ENCODE measurements at places on chromosomes 12 and 14.

DNA sequence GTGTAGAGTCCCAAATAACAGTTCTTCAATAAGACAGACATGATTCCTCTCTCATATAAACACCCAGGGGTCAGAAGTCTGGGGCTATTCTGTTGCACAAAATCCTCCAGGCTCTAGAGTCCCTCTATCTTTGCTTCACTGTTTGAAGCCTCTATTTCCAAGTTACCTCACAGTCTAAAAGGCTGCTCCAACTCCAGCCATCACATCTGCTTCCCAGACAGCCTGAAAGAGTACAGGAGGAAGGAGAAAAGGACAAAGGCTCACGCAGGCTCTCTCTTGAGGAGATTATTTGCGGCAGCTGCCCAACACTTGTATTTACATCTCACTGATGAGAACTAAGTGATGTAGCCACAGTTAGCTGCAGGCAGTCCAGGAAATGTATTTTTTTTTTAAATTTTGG lies 6.4 kb downstream of the PAPLN start:
- no peak for DNase-seq

- DNase-seq = no peak
These were observed 5.5 kb downstream of the ANAPC5 start for GRCh38 chr12:121346747-121347146.

- no peak for DNase-seq
These were observed 7.7 kb downstream of the ANKRD33 start for GRCh38 chr12:51895378-51896135.

DNA sequence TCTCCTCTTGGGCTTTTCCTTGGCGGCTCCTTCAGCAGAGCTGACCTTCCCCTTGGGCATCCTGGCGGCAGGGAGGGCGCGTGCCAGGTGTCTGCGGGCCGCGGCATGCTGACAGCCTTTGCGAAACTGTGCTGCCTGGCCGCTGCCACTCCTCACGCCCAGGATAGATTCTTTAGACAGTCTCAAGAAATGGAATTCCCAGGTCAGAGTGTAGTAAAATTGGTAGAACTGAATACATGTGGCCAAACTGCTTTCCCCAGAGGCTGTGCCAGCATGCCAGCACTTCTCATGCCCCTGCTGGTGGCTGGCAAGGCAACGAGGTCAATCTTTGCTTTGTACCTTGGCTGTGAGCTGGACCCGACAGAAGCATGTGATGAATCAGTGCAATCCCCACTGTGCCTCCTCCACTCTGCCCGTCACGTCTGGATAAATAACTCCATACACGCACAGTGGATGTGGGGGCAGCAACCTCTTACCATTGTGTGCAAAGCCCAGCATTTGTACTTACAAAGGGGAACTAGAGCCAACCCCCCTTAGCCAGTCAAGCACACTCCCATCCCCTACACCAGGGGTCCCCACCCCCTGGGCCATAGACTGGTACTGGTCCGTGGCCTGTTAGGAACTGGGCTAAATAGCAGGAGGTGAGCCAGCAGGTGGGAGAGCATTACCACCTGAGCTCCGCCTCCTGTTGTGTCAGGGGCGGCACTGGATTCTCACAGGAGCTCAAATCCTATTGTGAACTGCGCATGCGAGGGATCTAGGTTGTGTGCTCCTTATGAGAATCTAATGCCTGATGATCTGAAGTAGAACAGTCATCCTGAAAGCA lies 90.9 kb downstream of the ACTN1 start:
- DNase-seq = no peak

GRCh38 chr12:57580466-57580795 lies 10.6 kb upstream of the PIP4K2C start:
- DNase-seq = no peak

- no peak for DNase-seq
These were observed 70.9 kb upstream of the PPP4R3A start for GRCh38 chr14:91580876-91581577.

GRCh38 chr12:45010059-45010458 lies 40.8 kb downstream of the DBX2 start:
- DNase-seq = no peak

GRCh38 chr12:118328486-118329330 lies 44.0 kb downstream of the TAOK3 start:
- no peak for DNase-seq

DNA sequence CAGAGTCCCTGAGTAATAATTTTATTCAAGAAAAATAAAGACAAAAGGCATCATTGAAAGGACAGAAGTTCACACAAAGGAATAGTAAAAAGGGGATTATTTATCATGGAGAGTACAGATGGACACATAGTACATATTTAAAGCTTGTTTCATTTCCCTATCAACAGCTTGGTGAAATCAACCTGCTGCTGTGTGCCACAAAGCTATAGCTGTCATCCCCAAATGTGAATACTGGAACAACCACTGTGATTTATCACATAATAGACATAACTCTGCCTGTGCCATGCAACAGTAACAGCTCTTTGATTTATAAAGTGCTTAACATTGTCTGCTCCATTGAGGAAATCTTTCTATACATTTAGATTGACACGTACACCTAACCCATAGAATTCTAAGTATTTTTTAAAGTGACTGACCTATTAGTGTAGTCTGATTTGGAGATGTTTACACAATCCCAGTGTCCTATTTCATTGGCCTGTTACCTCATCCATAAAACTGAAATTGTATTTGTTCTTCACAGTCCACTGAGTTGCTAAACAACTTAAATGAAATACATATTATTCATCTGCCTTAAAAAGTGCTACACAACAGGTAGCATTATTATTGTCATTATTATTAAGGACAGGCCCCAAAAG lies 3.3 kb downstream of the NEMF start:
- DNase-seq = no peak

- no peak for DNase-seq
These were observed 62.0 kb upstream of the TUNAR start for GRCh38 chr14:95814363-95815225.

- DNase-seq = no peak
These were observed 478.2 kb downstream of the GLT1D1 start for GRCh38 chr12:129331356-129332085.

DNA sequence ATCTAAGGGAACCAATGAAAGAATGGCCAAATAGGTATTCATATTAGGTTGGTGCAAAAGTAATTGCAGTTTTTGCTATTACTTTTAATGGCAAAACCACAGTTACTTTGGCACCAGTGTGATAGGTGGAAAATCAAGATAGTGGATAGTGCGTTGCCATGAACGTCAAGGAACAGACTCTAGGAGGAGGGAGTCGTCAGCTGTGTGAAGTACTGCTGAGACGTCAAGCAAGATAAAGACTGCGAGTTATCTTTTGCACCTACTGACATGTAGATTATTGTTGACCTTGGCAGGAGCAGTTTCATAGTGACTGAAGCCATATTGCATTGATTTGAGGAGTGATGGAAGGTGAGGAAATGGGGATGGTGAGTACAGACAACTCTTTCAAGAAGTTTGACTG lies 8.3 kb downstream of the YLPM1 start:
- no peak for DNase-seq

DNA sequence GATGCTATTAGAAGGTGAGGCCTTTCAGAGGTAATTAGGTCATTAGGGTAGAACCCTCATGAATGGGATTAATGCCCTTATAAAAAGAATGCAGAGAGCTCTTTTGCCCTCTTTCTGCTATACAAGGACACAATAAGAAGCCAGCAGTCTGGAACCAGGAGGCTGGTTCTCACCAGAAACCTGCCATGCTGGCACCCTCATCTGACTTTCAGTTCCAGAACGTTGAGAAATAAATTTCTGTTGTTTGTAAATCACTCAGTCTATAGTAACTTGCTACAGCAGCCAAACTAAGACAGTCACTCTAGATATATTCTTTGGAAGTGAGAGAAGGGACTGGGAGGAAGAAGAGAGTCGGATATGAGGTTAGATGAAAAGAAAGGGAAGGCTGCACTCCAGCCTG lies 125.0 kb upstream of the MYF6 start:
- DNase-seq = no peak

DNA sequence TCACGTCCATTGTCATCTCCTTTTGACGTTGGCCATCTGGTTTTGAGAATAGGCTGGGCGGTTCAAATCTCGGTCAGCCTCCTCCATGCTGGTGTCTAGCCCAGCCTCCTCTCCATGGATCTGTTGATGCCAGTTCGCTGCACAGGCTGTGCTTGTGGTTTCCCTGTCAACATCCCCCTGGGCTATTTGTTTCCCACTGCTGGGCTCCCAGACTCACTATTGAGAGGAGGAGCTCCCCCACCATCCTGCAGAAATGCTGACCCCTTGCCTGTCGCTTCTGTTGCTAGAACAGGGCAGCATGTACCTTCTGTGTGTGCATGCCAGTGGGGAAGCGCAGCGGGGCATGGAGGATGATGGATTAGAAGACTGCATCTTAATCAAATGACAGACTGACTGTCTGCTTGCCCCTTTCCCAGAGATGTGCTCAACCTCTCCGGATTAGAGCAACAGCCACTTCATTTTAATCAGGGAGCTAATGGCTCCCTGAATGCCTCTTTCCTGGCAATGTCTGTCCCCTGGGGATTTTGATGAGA lies 170.5 kb downstream of the TSPAN9 start:
- DNase-seq = no peak

GRCh38 chr12:32727237-32727636 lies 28.5 kb downstream of the YARS2 start:
- no peak for DNase-seq

- no peak for DNase-seq
These were observed 110.9 kb downstream of the GPATCH2L start for GRCh38 chr14:76262641-76263040.

DNA sequence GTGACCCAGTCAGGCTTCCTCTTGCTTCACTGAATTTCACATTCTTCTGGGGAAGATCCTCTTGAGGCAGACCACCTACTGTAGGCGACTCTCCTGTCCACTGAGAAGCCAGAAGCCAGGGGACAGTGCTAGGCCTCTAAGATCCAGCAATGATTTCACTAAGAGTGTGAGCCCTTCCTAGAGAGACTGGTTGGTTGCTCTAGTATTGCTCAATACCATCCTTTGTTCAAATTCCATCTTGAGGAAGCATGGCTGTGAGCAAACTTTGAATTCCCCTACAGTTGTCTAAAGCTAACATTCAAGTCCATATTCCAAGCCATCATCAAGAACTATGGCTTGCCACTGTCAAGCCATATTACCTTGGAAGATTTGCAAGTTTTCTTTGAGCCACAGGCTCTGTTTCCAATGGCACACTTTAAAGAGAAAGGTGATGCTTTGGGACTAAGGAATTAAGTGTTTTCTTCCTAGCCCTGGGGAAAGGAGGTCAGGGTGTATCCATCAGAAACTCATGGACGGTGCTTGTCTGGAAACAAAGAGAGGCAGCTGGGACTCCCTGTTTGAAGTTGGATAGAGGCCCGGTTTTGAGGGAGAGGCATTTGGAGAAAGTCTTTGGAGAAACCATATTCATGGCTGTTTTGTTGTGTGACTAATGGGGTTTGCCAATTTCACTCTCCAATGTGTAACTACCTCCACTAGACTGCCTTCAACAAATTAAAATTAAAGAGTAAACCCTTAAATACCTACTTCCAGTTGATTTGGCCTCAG lies 1217.9 kb downstream of the VRK1 start:
- DNase-seq = no peak

DNA sequence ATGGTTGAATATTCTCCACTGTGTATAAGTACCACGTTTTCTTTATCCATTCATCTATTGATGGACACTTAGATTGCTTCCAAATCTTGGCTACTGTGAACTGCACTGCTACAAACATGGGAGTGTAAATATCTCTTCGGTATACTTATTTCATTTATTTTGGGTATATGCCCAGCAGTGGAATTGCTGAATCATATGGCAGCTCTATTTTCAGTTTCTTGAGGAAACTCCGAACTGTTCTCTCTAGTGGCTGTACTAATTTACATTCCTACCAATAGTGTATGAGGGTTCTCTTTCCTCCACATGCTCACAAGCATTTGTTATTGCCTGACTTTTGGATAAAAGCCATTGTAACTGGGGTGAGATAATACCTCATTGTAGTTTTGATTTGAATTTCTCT lies 623.1 kb upstream of the LRFN5 start:
- DNase-seq = no peak

DNA sequence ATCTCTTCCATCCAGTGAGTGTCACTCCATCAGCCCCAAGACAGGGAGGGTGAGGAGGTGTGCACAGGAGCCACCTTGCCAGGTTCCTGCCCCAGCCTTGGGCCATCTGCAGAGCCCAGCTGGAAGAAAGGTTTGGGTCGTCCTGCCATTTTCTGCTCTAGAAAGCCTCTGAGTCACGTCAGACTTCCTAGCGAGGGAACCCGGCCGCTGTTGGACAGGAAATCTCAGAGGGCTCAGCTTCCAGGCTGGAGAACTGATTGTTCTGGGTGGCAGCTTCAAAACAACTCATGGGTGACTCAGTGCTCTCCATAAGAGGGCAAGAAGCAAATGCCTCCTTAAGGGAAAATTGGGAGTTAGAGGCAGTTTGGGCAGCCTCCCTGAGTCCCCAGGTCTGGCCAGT lies 16.6 kb downstream of the HIP1R start:
- DNase-seq = no peak

DNA sequence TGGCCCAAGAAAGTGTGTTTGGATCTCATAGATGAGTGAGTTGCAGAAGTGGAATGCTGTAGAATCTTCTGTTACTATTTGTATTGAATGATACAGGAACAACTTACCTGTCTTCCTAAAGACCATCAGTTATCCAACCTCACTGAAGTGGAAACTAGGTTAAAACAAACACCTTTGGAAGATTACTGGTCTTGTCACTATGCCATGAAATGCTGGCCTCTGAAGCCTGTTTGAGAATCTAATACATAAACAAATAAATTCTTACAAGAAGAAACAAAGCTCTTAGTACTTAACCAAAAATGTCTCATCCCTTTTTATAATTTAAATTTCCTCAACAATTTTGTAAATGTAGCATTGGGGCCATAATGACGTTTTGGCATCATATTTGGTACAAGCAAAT lies 155.2 kb downstream of the FBXL14 start:
- no peak for DNase-seq

DNA sequence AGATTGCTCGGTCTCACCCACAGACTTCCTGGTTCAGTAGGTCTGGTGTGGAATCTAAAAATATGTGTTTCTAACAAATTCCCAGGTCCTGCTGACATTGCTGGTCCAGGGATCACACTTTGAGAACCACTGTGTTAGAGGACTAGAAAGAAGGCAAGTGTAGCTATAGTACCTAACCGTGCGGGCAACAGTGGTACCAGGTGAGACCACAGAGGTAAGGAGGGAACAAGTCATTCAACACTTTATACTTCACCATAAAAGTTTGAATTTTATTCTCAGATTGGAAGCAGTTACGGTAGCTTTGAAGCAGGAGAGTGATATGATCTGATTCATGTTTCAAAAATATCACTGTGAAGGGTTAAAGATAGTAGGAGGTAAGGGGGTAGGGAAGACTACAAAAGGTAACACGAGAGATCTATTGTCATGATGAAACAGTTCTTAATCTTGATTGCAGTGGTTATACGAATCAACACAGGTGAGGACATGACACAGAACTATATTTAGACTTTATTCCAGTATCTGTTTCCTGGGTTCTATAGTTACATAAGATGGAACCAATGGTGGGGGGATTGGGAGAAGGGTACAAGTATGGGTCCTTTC lies 73.5 kb downstream of the CDK17 start:
- no peak for DNase-seq

- DNase-seq = no peak
These were observed 6.4 kb downstream of the AP5M1 start for GRCh38 chr14:57275023-57275664.

GRCh38 chr14:37122288-37122687 lies 50.1 kb downstream of the SLC25A21 start:
- no peak for DNase-seq
